Lung microvascular endothelial cell (primary cell): ENCODE measurements at places on chromosomes 2 and 18. TPM values are rescaled to one million over a fixed set of nuclear protein-coding genes. Genes with fewer than 3 reads are reported as not detected.

- DNase-seq = peak; percentile 78
Observed at GRCh38 chr2:207734264-207734635, 22.8 kb downstream of the CCNYL1 start.

GRCh38 chr18:3441290-3441689, 8.7 kb upstream of the TGIF1 start:
- DNase-seq = peak; percentile 67

DNA sequence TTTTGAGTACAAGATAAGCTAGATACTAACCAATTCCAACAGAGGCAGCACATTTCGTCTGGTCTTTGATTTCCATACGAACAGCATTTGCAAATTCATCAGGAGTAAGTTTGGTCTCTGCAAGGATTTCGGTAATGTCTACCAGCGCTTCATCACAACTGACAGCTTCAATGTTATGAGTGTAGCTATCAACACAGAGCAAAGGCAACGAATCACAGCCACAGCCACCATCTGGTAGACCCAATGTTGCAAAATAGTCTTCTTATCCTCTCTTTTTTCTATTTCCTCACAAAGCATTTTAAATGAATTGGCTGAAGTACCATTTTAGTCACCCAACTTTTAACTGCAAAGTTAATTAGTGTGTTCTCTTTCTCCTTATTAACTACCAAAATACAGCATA, 68.3 kb downstream of the REV1 start:
- peak; percentile 10 for DNase-seq

The STARD6 gene
- total RNA-seq = 0.20 TPM in 1 of 2 replicates, not detected in the other

The FECH gene
- 36.3 and 36.8 TPM in 2 replicates for total RNA-seq

The CYB5A gene
- total RNA-seq = 18.5 and 27.8 TPM in 2 replicates

The CUL3 gene
- total RNA-seq = 34.4 and 37.3 TPM in 2 replicates

The ORC2 gene
- total RNA-seq = 13.9 and 16.9 TPM in 2 replicates

DNA sequence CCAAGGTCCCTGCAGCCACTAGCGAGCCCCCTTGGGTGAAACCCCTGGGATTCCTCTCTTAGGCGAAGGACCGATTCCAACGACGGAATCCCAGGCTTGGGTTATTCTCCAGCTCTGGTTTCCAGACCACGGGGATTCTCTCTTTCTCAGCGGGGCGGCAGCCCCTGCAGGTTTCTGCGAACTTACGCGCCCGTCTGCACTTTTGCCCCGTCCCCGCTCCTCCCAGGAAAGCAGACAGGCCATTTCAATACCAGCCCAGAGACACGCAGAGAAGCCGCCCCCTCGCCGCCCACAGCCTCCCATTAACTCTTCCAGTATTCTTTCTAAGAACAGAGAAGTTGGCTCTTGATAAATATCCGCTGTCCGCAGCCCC, 1.2 kb downstream of the CBLN2 start:
- DNase-seq = no peak

GRCh38 chr18:42296723-42297122, 341.7 kb downstream of the PIK3C3 start:
- DNase-seq = no peak

GRCh38 chr2:7728388-7728787, 811.2 kb downstream of the RNF144A start:
- no peak for DNase-seq

GRCh38 chr2:226554701-226555100, 244.9 kb downstream of the IRS1 start:
- no peak for DNase-seq

The DNAH6 gene
- total RNA-seq = under 0.01 TPM in 1 of 2 replicates, not detected in the other

DNA sequence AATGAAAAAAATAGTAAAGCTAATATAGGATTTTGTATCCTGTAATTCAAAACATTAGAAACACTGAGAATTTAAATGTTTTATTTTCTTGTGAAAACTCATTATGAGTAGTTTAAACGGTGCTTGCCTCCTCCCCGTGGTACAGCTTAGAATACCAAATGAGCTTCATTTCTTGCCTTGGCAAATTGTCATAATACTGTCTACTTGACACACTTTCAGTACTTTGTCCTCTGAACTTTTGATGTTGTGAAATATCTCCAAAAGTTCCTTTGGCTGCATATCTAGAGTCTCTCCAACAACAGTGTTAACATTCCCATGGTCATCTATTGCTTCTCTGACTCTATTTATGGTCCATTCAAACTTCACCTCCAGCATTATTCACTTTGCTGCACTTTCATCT, 61.9 kb upstream of the EPB41L5 start:
- peak; percentile 1 for DNase-seq
